ENCODE measurements at places on chromosomes 2 and 18.

GRCh38 chr2:2805263-2805662, 474.2 kb upstream of the MYT1L start:
- DNase-seq: no peak

GRCh38 chr2:133266926-133267590, 301.2 kb downstream of the NCKAP5 start:
- no peak for DNase-seq

GRCh38 chr18:63319383-63320122, at the start of gene BCL2:
TSS of gene BCL2 (minus strand) at chr18:63319769.
- DNase-seq: no peak

- DNase-seq: no peak
These were observed 495.3 kb downstream of the IRS1 start for GRCh38 chr2:226304308-226304707.

DNA sequence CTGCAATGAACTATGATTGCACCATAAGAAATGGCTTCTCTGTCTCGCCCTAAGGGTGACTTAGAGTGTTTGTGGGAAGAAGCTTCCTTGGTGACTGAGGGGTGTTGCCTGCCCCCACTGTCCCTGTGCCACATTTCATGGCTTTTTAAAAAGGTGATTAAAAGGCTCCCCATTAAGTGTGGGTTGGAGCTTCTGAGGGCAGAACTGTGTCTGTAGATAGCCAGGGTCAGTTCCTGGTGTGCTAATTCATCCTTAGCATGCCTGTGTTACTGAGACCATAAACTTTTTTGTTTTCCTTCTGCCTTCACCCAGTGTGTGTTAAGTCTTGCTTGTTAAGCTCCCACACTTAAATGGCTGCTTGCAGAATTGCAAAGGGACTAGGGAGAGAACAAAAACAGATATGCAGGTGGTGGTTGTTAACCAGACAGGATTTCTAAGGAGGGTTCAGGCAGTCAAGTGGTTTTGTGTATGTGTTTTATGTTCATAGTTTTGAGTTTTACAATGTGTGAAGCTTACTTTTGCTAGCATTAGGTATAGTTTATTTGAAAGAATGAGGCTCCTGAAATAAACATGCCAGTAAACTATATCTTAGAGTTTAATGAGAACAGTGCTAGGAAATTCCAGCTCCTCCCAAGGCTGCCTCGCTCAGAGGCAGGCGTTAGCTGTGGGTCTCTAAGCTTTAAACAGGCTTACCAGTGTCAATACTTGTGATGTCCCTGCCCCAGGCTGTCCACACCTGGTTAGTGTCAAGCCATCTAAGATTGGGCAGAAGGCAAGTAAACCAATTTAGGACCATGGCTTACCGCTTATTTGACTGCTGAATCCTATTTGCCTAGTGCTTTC, 14.5 kb downstream of the CERS6 start:
- no peak for DNase-seq

DNA sequence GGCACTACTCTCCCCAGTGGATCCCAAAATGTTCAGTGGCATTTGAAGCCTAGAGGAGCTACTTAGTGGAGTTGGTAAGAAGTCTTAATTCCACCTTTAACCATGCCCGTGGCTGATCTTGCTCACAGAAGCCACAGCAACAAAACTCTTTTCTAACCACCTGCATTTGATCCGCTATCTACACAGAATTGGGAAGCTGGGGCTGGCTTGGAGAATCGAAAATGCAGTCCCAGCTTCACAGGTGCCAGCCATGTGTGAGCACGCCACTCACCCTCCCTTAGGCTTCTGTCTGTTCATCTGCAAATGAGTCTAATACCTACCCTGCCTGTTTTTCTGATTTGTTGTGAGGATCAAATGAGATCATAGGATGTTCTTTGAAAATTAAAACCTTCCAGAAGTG, 182.6 kb downstream of the BCL11A start:
- DNase-seq: no peak

GRCh38 chr2:98441706-98442450, 2.8 kb upstream of the INPP4A start:
- no peak for DNase-seq

GRCh38 chr18:46174342-46175041, 70.3 kb downstream of the HAUS1 start:
- DNase-seq: peak; percentile 16

GRCh38 chr18:61887838-61888237, 5.0 kb downstream of the RNF152 start:
- DNase-seq: no peak

GRCh38 chr2:48228345-48228684, 301.6 kb upstream of the STON1 start:
- no peak for DNase-seq

- DNase-seq: no peak
These were observed 52.9 kb downstream of the PPP1R1C start for GRCh38 chr2:182038576-182038975.

- DNase-seq: no peak
These were observed 80.4 kb downstream of the EPB41L3 start for GRCh38 chr18:5463390-5463789.

DNA sequence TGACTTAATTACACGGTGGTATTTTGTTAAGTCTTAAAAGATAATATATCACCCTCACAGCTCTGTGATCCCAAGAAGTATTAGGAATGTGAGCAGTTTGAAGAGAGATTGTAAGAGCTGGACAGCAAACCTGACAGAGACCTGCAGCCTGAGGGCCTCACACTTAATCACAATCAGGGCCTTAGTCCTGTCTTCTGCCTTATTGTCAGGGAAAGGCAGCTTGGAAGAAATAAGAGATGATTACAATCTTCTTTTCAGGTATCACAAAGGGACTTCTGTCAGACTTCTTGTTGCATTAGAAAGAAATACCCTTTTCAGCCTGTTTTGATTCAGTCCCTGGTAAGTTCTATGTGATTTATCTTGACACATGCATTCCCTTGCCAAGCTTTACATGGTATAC, 1433.8 kb upstream of the SLC39A10 start:
- DNase-seq: no peak

DNA sequence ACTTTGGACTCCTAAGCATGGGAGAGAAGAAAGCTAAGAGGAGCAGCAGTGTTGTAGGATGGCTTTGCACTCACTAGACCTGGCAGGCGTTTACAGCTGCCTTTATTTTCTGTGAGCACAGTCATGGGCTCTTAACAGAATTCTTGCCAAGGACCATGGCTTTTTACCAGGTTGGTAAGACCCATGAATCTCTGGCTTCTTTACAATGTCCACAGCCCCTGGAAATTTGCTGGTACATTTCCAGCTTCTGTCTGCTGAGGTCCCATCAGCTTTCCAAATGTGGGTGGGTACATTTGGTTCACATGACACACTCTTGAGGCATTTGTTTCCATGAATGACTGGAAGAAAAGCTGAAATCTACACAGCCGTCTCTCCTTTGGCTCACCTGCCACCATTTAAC, 162.7 kb downstream of the PPP1R1C start:
- no peak for DNase-seq

DNA sequence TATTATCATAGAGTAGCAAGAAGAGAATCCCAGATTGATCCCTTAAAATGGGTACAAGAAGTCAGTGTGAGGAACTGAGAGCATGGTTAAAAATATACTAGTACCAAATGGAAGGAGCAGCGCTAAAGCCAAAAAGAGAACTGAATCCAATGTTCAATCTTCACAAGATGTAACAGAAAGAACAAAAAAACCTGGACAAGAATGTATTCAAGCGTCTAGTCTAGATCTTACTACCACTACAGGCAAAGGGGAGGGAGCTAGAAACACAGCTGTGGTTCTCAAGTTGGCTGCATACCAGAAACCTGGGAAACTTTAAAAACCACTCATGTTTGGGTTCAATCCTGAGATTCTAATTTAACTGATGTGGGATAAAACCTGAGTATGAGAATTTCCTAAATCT, 57.5 kb downstream of the PIAS2 start:
- DNase-seq: no peak

DNA sequence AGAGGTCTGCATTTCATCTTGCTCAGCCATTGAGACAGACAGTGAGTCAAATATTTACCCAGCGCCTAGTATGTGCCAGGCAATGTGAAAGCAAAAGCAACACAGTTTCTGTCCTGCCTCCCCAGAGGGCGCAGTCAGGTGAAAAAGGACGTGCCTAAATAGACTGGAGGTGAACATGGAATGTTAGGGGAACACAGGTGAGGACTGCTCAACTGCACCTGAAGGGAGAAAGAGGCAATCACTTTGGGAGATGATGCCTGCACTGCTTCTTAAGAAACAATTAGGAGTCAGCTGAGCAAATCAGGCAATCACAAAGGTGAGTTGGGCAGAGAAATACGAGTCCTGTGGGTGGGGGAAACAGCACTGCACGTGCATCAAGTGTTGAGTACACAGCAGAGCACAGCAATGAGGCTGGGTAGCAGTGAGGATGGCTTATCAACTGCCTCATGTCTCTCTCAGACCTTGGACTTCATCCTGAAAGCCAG, 218.3 kb upstream of the SMAD7 start:
- DNase-seq: no peak

GRCh38 chr2:224025874-224026273, 13.2 kb downstream of the SERPINE2 start:
- DNase-seq: peak; percentile 46

GRCh38 chr18:34841891-34842290, 131.8 kb downstream of the DTNA start:
- DNase-seq: no peak

DNA sequence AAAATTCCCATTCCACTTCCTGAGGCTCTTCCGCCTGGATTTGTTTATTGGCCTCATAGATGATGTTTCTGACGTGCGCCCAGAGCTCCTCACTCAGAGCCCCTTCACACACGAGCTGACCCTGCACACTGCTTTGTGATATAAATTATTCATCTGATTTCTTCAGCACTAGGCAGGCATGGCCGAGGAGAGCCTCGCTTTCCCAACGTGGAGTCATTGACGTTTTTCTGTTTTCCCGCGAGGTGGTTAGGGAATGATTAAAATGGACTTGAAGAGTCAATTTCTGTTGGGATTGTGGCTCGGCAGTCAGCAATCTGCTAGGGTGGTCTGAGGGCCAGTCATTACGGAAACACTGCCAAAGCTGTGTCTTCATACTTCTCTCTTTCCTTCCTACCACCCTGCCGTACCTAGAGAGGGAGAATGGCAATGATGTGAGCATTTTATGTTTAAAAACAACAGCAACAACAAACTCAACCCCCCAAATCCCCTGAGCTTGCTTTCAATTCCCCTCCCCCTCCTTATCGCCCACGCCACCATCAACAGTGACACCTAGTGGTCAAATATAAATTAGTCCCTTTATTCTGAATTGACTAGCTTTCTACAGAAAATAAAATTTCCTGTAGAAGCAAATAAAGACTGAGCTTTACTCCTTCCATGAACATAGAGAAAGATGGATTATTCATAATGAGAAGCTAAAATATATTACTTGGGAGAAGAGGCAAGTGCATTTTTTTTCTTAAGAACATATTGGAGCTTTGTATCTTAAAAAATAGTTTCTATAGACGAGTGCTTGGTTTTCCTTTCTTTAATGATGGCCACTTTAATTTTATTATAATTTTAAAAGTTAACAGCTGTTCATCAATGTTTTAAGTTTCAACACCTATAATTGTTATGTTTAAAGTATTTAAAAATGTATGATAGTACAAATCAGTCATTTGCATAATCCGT, 285.1 kb downstream of the MTX2 start:
- no peak for DNase-seq

GRCh38 chr2:168794968-168795367, 7.5 kb upstream of the NOSTRIN start:
- DNase-seq: no peak

DNA sequence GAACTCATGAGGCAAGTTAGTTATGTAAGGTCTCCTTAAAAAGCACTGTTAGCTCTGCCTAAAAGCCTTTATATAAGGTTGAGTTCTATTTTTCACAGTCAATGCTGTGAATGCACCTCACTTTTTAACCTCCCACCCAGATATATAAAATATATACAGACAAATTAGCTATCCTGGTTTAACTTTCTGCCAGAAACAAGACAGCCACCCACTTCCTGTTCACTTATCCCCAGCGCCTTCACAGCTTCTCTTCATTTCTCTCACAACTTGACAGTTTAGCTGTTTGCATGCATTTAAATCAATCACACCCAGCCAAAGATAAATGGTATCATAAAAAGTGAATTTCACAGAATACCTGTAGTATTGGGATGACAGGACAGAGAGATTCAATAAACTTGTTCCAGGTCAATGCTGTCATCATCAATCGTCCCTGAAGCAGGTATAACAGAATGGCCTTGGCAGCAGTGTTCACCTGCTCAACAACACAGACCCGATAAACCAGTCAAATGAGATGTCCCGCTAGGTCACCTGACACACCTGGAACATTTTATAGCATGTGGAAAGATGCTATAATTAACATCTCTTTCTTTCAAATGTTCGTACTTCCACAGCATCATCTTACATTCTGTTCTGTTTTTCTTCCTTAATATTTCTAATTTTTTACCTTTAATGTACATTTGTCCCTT, 55.7 kb downstream of the RTTN start:
- DNase-seq: no peak

DNA sequence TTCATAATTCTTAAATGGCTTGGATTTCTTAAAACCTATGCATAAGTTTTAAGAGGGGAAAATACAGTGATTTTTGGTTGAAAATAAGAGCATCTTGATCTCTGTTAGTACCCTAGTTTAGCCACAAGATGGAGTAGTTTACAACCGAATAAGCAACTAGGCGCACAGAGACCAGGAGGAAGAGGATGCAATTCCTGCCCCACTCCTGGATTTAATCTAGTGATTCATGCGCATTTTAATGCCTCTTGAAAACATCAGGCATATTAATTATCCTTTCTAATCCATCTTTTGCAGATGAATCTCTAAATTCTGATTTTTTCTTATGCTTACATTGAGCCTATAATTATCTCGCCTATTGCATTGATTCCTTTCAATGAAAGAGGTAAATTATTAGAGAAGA, 76.7 kb downstream of the MRPS9 start:
- no peak for DNase-seq

All from activated CD4-positive, alpha-beta T cell treated with anti-CD3 and anti-CD28 coated beads for 1 hour (primary cell).